ENCODE measurements at places on chromosomes 7 and 10.

GRCh38 chr7:101031082-101031481 lies 11.2 kb downstream of the MUC17 start:
- DNase-seq = no peak

DNA sequence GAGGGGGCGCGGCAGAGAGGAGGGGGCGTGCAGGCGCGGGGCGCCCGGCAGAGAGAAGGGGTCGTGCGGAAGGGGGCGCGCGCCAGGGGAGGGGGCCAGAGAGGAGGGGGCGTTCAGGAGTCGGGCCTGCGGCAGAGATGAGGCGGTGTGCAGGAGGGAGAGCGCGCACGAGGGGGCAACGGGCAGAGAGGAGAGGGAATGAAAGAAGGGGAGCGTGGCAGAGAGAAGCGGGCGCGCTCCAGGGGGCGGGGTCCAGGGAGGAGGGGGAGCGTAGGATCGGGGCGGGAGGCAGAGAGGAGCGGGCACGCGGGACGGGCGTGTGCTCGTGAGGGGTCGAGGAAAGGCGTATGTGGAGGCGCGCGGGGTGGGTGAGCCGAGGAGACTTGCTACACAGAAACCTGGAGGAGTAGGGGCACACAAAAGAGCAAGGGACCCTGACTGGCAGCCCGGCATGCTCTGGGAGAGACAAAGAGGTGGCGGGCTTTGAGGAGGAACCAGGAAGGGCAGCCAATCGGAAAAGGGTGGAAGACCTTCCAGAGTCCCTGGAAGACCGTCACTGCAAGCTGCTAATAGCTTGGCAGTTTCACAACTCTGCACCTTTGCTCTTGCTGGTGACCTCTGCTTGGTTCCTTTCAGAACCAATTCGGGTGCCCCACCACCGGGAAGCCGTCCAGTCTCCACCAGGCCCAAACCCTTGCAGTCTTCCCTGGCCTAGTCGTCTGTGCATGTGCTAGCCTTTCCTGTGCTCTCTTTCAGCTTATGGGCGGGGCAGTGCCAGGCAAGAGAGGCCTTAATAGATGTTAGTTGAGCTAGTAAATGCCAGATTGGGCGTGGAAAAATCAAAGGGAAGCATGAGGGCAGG lies 639 bp downstream of the DYDC2 start:
- DNase-seq = no peak

- no peak for DNase-seq
These were observed 3.2 kb downstream of the FIS1 start for GRCh38 chr7:101241443-101242349.

DNA sequence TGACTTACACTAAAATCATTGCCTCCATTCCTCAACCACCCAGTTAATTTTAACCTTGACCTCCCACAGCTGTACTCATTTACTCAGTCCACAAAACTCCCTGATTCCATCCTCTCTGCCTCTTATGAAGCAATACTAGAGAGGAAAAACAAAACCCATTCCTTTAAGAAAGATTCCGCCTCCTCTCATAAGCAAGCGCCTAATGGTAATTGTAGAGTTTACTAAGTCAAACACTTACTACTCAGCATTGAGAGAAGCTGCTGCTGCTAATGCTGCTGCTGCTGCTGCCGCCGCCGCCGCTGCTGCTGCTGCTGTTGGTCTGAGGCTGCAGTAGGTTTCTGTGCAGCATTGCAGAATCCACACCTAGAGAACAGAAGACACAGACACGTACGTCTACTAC lies 2.1 kb upstream of the ADD3 start:
- no peak for DNase-seq

DNA sequence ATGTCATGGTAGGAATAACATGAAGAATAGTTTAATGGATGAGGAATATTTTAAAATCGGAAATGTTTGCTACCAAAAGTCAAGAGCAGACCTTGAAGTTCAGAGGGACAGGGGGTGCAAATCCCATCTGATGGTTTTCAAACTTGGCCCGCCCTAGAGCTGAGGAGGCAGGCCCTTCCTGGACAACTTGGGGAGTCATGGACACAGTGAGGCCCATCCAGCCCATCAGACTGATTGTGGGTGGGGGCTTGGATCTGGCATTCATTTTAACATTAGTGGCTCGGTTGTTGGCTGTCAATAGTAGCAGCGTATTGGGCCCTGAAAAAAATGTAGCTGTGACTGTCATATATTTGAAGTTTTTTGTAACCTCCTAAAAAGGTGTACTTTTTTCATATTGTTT lies 2.0 kb downstream of the C10orf90 start:
- no peak for DNase-seq

- no peak for DNase-seq
These were observed 166.2 kb downstream of the SNX10 start for GRCh38 chr7:26457696-26458327.

DNA sequence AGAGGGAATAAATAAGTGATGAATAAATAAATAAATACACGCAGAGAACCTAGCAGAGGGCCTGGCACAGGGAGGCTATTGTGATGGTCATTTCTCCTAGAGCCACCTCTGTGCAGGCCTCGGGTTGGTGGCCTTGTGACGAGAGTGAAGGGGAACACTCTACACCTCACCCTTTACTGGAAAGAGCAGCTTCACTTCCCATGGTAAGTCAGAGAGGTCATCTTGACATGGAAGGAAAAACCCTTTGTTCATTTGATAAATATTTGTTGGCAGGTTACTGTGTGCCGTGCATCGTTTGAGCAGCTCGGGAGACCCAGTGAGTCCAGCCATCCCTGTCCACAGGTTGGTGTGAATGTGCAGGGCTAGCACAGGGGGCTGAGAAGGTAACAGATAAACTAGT lies 70.2 kb upstream of the PODXL start:
- DNase-seq = no peak

DNA sequence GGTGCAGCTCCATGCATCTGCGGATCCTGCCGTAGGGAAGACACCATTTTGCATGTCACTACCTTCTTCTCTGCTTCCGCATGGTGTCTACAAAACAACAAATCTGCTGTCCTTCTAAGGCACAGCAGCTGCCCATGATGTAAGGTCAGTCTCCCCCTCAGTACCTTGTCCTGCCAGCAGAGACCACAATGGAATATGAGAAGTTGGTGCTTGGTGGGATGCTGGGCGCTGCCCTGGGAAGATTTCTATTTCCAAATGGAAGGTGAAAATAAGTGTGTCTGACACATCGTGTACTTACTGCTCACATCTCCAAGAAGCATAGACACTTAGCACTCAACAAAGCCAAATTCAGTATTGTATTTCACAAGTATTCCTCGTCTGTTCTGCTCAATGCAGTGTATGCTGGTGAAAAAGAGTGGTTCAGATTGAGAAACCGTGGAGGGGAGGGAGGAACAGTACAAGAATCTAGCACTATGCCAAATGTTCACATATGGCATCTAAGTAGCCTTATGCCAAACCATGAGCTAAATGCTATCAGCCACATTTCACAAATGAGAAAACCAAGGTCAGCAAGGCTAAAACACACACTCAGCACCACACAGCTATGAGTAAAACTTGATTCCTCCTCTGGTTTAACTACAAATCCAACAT lies 95.0 kb downstream of the GRB10 start:
- DNase-seq = no peak

GRCh38 chr7:129989466-129989865 lies 36.7 kb upstream of the UBE2H start:
- no peak for DNase-seq

- no peak for DNase-seq
These were observed 125.7 kb downstream of the ABCA13 start for GRCh38 chr7:48296966-48297365.

DNA sequence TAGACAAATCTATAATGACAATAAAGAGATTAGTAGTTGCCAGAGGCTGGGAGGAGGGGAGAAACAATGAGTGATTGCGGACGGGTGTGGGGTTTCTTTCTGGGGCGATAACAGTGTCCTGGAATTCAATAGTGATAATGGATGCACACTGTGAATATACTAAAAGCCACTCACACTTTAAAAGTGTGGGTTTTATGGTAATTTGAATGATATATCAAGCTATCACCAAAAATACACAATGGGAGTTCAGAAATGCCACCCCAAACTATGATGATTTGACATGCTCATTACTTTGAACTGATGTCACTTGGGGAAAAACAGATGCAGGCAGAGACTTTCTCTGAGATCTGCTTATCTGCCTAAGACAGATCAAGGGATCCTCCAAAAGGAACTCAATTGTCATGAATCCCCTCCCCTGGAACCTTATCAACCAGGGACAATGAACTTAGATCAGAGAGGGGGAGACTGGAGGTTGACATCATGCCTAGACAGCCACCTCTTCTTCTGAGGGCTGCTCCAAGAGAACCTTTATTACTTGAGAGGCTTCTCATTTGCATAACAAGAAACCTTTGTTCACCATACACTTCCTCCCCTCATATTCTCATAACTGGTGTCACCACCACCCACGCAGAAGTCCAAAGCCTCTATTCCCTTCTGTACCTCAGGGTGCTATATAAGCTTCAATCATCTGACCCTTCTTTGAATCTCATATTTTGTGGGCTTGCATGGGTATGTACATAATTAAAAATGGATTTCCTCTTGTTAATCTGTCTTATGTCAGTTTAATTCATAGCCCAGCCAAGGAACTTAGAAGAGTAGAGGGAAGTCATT lies 14.8 kb upstream of the ZC3HAV1 start:
- no peak for DNase-seq

GRCh38 chr10:49115796-49116508 lies 630 bp upstream of the VSTM4 start:
- no peak for DNase-seq

- DNase-seq = no peak
These were observed 184.5 kb downstream of the ADAM12 start for GRCh38 chr10:126203746-126204145.

DNA sequence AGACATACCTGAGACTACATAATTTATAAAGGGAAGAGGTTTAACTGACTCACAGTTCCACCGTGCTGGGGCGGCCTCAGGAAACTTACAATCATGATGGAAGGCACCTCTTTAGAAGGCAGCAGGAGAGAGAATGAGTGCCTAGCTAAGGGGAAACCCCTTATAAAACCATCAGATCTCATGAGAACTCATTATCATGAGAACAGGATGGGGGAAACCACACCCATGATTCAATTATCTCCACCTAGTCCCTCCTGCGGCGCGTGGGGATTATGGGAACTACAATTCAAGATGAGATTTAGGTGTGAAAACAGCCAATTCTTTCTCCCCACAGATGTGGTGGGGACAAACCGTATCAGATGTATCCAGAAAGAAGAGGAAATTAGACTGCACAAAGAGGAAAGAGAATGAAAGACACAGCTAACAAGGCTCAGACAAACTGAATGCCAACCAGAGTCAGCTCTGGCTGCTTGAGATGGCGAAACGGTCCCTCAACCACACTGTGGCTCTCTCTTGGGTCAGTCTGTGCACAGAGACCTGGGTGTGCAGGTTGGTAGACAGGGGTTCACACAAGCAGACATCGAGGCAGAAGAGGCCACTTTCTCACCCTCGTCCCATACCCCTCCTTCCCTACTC lies 375.6 kb downstream of the SFMBT2 start:
- DNase-seq = no peak

GRCh38 chr10:100899171-100899570 lies 13.6 kb upstream of the SLF2 start:
- DNase-seq = no peak

GRCh38 chr10:71127104-71127503 lies 85.3 kb upstream of the UNC5B start:
- no peak for DNase-seq

DNA sequence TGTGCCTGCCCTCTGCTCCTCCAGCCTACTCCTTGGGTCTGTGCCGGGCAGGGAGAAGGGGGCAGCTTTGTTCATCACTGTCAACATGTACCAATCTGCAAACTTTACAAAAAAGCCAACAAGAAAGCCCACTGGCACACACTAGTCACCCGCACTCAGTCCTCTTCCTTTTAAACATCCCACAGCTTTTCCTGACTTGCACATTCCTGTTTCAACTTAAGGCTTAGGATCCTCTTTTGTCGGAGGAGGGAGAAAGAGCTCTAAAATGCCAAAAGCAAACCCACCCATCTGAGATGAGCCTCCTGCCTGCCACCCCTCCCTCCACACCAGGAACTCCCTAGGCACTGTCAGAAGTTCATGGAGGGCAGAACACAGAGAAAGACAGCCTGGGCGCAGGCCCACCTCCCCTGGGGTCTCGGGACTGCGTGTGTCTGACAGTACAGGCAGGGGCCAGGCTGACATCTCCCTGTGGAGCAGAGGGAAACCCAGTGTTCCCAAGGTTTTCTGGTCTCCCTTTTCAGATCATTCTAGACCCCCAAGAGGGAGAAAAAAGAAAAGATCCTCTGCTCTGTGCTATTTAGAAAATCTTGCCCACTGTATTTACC lies 5.4 kb downstream of the PDIA4 start:
- DNase-seq = no peak
